Stimulated activated CD4-positive, alpha-beta T cell treated with anti-CD3 and anti-CD28 coated beads, Interleukin-4, amount 100 ng/mL, for 24 hours (primary cell): ENCODE measurements at places on chromosomes 13 and 19.

- DNase-seq: no peak
Measured at GRCh38 chr19:29075149-29075548, 137.8 kb downstream of the UQCRFS1 start.

- DNase-seq: no peak
Measured at GRCh38 chr19:2047449-2048103, 3.5 kb downstream of the MKNK2 start.

GRCh38 chr19:6521718-6522646 is 8.8 kb upstream of the TNFSF9 start:
- peak; percentile 54 for DNase-seq

DNA sequence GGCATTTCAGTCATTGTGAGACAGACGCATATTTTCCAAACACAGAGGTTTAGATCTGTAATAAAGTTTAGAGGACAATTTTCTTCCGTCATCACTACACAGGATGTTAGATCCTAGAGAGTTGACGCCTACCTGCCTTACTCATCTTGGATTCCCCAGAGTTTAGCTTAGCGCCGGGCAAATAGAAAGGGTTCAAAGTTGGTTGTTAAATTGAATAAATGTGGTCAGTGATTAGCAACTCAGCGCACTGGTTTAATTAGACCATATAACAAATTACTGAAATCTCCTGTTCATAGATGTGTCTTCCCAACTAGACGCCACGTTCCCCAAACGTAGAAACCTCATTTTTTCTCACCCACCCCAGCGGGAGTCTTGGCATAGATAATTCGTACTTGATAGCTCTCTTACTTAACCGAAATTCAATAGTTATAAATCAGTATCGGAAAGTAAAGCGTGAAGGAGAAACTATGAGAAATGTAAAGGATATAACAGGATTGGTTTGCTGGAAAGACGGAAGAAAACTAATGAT is 726 bp upstream of the UFM1 start:
- DNase-seq: peak; percentile 60

DNA sequence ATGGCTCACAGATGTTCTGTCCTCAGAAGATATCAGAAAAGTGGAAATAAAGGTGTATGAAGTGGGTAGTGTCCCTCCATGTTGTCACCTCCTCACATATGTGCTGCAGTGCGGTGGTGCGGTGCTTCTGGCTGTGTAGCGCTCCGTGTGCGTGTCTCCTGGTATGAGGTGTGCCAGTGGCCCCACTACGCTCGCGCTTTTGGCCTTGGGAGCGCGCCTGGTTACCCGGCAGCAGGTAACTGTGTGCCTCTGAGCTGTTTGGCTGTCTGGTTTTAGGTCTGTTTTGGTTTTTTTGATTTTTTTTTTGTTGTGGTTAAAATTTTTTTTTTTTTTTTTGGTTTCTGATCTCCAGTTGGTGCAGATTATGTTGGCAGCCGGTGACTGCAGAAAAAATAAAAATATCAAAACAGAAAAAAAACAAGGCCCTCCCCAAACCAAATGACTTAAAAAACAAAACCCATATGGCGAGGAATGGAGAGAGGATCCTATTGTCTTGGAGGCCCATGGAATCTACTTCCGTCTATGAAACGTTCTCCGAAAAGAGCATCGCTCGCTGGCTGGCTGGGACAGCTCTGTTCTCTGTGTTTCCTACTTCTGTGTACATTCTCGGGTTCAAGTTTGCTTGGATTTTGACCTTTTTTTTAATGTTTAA is 7.9 kb downstream of the HNRNPL start:
- DNase-seq: no peak

DNA sequence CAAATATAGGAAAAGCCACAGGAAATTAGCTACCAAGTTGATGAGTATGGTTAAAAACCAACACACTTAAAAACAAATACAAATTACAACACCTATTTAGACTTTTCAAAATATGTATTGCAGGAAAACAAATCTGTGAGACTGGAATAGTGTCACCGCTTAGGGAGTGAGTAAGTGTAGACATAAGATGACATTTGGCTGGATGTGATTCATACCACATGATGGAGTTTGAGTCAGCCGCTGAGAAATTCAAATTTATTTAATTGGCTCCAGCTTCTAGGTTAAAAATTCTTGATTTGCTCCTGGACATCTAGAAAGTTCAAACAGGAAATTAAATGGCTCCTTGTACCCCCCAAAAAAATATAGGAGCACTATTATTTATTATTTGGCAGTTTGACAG is 531.7 kb downstream of the SLITRK1 start:
- DNase-seq: no peak

DNA sequence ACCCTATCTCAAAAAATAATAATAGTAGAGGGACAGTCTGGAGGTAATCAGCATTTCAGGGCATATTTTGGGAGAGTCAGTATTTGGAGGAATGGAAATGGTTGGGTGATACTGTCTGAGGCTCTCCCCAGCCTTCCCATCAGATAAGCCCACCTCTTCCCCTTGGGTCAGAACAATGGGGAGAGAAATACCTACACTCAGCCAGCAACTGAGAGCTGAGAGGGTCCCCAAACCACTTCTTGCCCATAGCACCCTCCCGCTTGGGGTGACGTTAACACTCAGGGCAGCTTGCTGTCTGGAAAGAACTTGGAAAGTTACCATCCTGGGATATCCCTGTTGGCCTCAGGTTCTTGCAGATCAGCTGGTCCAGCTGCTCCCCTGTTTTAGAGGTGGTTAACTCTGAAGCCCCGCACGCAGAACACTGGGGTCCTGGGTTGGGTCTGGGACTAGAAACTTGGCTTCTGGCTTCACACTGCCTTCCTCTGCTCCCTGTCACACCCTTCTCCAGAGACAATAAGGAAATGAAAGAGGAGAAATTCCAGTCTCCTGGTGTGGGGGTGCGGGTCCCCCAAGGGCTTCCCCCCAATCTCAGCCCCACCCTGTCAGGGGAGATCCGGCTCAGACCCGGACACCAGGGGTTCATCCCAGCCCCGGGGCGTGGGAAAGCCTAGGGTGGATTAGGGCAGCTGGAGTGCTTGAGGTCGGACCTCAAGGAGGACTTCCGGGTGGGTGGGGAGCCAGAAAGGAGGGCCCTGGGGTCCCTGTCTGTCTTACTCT is 2.5 kb downstream of the FOXA3 start:
- DNase-seq: no peak

DNA sequence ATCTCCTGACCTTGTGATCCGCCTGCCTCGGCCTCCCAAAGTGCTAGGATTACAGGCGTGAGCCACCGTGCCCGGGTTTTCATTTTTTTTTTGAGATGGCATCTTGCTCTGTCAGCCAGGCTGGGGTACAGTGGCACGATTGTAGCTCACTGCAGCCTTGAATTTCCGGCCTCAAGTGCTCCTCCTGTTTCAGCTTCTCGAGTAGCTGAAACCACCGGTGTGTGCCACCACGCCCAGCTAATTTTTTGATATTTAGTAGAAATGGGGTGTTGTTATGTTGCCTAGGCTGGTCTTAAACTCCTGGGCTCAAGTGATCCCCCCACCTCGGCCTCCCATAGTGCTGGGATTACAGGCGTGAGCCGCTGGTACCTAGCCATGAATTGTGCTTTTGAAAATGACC is 5.9 kb downstream of the ADAT3 start:
- DNase-seq: no peak

- DNase-seq: no peak
Measured at GRCh38 chr19:54461613-54462012, 2.0 kb downstream of the LENG9 start.

DNA sequence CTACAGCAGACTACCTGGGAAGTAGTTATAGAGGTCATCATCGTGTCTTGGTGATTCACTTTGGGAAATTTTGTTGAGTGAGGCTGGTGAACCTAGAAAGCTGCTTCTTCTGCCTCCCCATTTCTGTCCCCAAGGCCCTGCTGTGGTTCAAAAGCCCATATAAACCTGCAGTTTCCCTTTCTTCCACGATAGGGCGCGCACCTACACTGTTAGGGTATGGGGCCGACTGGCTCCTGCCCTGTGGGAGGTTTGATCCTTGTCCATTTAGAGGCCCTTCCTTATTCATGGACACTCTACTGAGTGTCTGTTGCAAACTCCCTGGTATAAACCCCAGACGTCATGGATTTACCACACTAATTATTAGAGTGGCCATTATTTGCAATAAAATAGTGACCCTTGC is 191.8 kb downstream of the GGACT start:
- DNase-seq: no peak

DNA sequence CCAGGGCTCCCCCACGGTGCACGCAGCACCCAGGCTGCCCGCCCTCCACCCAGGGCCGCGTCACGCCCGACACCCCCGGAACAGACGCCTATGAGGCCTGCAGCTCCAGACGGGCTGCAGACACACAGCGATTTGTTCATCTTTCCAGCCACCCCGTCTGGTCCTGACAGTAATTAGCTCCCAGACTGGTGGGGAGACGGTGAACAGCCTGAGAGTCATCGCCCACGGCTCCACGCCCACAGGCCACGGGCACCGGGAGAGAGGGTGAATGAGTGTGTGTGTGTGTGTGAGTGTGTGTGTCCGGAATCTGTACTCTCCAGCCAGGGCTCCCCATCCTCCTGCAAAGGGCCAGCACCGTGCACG is 18.1 kb downstream of the GADD45B start:
- no peak for DNase-seq

GRCh38 chr19:13588957-13589833 is 82.9 kb upstream of the CACNA1A start:
- DNase-seq: peak; percentile 84

DNA sequence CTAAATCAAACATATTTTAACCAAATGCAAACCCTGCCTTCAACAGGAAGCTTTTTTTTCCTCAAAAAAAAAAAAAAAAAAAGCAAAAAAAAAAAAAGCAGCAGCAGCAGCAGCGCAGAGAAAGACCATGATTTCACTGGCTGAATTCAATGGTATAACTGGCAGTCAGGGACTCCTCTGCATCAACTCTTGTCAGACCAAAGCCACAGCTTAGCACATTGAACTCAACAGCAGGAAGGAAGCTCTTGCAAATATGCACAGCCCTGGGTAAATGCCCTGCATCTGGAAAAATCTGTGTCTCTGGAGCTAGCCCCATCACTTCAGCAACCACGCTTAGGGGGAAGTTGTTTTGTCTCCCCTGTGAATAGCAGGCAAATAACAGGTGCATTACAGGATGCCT is 17.6 kb upstream of the DHRS12 start:
- DNase-seq: no peak

DNA sequence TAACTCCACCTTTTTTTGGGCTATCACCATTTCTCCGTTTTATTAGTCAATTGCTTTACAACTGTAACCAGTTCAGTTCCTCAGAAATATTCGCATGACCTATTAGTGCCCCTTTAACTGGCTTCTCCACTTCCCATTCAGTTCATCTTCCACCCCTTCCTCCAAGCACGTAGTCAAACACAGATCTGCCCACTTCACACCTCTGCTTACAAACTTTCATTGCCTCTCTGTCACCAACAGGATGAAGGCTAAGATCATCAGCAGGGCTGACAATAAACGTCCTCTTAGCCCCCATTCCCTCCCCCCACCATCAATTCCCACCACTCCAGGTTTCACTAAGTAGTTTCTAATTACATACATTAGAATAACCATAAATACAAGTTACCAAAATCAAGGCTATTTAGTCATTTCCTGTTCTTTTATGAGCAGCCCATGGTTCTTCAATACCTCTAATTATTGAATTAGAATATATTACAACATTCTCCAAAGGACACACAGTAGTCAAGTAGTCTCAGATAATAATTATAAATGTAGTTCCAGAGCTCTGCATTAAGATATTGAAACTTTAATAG is 95.7 kb downstream of the SPRY2 start:
- no peak for DNase-seq

- DNase-seq: no peak
Measured at GRCh38 chr19:33697766-33698165, 76.0 kb downstream of the CHST8 start.

DNA sequence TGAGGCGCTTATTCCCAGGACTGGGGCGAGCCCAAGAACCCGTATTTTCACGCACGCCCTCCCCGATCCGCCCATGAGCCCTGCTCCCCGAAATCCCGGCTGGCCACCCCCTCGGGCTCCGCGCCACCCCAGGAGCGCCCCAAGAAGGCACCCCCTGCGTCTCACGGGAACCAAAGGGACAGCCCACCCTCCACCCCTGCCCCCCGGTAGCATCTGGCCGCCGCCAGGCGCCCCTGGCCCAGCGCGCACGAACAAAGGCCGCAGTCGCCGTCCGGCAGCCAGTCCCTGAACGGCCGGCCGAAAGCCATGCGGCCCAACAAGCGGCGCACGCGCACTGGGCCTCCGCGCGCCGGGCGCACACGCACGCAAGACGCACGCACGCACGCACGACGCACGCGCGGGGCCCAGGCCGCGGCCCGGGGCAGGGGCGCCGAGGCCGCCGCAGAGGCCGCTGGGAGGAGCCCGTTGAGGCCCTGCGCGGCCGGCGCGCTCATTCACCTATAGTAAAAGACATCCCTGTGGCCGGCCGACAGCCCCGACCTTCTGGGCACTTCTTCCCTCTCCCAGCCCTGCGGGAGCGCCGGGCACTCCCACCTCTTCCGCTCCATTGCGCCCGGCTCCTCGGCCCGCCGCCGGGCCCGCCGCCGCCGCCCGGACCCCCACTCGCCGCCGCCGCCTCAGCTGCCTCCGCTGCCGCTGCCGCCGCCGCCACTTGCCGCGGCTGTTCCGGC is 476 bp downstream of the MBD3 start:
- DNase-seq: peak; percentile 85
